ENCODE measurements at places on chromosomes 16 and 17.
A peak's percentile ranks its signal among the peaks of the same experiment; 100 is the strongest.

DNA sequence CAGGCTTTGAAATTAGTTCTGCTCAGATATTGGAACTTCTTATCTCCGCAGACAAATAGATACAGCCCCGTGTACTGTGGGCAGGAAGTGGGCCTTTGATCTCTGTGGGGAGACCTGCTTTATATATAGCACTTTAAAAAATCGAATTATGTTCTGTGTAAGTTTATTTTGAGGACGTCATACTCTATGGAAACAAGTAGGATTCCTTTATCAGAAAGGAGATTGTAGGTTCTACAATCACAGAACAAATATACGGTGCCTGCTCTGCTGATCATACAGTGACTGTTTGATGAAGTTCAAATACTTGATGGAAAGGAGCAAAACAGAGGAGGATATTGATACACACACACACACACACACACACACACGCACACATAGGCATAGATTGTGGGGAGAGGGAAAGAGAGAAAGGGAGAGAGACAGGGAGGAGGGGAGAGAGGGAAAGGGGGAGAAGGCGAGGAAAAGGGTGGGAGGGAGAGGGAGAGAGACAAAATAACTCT lies 14.7 kb upstream of the TMEM220 start:
- no peak for DNase-seq

DNA sequence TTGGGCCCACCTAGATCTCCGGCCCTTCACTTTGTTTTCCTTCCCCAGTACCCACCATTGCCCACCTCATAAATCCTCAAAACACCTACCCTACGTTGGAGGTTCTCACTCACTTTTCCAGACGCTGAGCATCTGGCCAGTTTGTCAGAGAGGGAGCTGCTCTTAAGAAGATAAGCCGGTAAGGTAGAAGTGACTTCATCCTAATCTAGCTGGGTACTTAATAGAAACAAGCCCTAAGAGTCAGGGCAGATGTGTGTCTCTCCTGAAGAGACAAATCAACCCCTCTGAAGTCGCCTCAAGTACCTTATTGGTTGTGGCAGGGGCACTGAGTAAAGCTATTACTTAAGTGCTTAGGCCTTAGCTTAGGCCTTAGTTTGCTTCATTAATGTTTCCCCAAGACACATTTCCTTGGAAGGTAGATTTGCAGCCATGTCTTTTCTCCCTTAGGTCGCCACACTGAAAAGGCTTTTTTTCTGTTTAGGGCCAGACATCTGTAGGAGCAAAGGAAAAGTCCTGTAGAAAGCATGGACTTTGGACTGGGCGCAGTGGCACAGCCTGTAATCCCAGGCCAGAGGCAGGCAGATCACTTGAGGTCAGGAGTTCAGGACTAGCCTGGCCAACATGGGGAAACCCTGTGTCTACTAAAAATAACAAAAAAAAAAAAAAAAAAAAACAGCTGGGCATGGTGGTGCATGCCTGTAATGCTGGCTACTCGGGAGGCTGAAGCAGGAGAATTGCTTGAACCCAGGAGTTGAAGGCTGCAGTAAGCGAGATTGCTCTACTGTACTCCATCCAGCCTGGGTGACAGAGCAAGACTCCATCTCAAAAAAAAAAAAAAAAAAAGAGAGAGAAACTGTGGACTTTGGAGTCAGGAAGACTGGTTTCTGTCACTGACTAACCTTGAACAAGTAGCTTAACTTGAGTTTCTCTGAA lies 1.0 kb downstream of the TACO1 start:
- peak; percentile 49 for DNase-seq

DNA sequence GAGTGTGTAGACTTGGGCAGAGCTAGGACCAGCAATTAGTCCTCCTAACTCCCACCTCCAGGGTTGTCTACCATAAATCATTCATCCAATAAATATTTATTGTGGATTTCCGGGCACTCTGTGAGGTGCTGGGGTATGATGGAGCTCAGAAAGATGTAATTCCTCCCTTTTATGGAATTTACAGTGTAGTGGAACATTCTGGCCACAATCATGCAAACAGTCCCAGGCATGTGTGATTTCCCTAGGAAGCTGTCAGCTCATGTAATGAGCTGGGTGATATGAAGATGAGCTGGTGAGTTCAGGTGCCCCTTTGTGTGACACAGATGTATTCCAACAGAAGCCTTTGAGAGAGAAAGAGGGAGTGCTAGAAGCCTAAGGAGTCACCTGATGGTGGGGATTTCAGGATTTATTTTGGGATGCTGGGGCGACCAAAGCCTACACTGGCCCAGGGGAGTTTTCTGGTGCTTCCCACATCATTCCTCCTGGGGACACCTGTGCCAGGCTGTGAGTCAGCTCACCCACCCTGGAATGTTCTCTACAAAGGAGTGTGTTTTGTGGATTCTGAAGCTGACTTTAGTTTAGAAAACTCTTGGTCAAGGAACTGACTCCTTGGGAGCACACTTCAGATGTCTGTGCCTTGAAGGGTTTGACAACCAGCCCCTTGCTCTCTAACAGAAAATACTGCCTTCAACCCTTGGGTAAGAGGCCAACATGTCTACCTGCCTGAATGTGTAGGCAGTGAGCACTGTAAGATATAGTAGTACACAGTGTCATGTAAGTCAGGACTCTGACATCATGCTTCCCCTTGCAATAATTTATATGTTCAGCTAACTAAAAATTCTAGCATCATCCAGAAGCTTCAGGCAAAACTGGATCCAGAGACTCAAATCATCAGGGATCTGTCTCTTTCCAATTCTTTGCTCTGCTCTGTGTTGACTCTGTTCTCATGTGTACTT lies 42.9 kb downstream of the HS3ST4 start:
- DNase-seq, result no peak

GRCh38 chr16:69114346-69114975 lies 9.0 kb downstream of the HAS3 start:
- DNase-seq, result no peak

DNA sequence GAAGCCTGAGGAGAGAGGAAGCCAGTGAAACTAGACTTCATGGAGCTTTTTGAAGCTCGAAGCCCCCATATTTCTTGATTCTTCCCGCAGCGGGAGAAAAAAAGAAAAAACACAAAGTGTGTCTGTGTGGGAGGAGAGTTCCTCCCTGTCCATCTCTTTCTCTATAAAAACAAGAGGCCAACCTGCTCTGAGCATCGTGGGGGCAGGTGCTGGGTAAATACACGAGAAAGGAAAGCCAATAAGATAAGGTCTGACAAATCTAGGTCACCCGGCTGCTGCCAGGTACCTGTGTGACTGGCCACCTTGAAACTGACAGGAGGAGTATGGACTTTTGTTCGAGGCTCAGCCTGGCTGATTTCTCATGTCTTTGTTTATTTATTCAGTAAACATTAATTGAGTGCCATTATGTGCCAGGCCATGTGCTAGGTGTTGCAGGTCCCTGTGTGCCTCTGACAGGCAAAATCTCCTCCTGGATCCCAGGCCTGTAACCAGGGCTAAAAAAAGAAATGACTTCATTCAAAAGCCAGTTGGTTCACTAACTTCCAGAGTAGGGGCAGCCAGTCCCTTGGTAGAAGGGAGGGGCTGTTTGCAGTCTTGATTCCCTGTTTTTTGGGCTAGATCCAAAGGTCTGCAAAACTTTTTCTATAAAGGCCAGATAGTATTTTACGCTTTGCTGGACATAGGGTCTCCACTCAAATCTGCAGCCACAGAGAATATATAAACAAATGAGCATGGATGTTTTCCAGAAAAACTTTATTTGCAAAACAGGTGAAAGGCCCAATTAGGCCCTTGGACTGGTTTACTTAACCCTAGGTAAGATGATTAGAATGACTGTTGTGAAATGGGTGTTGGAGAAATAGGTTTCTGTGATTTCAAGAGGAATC lies 35.6 kb downstream of the YPEL2 start:
- DNase-seq, result no peak

- DNase-seq, result peak; percentile 92
These were observed at the start of gene CTCF for GRCh38 chr16:67562526-67562917. Gene CTCF (plus strand): TSS chr16:67562526. CDS start chr16:67610833, 48,307 bp downstream.

DNA sequence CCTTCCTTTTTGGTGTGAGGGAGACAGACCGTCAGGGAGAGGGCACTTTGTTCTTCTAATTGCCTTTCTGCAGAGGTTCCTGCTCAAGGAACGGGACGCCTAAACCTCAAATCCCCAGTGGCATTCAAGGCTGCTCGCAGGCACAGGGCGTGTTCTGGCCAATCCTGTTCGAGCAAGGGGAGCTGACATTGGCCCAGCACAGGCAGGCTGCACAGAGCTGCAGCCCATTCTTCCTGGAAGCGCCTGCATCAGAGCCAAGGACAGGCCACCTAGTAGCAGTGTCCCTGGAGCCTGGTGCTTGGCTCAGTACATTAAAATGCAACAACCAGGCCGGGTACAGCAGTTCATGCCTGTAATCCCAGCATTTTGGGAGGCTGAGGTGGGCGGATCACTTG lies 72.2 kb upstream of the CREBBP start:
- no peak for DNase-seq

DNA sequence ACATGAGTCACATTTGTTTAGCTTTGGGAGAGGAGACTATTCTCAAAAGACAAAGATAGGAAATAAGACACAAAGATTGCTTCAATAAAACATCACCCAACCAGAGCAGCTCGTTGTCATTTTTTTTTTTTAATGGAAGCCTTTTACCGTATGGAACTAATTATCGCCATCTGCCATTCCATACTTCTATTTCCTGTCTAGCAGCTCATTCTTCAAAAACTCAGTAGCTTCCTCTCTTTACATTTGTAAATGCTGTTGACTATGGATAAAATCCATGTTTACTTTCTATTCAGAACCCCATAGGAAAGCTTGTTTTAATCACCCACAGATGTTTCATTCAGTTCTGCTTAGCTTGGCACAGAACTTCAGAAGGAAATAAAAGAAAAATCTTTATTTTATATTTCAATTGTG lies 110.0 kb upstream of the PSMD7 start:
- no peak for DNase-seq

GRCh38 chr17:3512505-3513171 lies 36.8 kb downstream of the ASPA start:
- no peak for DNase-seq

DNA sequence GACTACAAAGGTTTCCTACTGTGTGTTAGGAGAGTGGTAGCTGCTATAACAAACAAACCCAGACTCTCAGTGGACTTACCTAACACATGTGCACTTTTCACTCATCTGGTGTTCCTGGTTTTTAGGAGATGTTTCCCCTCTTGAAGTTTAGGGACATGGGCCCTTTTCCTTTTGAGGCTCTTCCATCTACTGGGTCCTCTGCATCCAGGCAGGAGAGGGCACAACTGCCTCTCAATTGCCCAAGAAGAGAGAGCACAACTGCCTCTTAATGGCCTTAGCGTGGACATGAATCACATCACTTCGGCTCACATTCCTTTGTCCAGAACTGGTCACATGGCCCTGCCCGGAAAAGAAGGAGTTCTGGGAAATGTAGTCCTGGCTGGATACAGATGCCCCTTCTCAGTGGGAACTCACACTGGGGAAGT lies 9.8 kb upstream of the TNRC6C start:
- no peak for DNase-seq

- DNase-seq, result no peak
These were observed 5.9 kb downstream of the ANKFN1 start for GRCh38 chr17:56158915-56159825.

- DNase-seq, result no peak
These were observed 794 bp downstream of the SMG6 start for GRCh38 chr17:2302778-2303203.

DNA sequence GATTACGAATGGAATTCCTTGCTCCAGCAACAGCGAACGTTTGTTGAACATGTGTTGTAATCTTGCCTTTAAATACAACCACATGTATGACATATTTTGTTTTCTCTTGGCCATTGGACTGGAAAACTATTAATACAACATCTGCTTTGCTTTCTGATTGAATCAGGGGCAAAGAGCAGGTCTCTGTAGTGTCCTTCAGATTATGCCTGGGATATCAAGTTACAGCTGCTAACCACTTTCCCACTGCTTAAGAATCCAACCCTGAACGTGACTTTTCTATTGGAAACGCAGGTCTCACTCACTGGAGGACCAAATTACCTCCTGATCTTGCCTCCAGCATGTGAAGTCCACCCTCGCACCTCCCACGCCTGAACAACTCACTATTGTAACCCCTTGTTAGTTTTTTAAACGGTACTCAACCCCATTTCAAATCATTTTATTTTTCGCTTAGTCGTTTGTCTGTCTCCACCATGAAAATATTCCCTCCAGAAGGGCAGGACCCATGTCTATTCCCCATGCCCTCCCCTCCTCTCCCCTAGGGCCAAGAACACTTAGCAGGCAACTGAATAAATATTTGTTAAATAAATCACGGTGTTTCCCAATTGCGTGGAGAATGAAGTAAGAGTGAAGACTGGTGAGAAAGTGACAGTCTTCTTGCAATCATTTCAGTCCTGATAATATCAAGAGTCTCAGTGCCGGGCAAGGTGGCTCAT lies 57.4 kb upstream of the MRTFB start:
- DNase-seq, result no peak

GRCh38 chr16:86498671-86499439 lies 11.5 kb upstream of the FOXF1 start:
- no peak for DNase-seq

DNA sequence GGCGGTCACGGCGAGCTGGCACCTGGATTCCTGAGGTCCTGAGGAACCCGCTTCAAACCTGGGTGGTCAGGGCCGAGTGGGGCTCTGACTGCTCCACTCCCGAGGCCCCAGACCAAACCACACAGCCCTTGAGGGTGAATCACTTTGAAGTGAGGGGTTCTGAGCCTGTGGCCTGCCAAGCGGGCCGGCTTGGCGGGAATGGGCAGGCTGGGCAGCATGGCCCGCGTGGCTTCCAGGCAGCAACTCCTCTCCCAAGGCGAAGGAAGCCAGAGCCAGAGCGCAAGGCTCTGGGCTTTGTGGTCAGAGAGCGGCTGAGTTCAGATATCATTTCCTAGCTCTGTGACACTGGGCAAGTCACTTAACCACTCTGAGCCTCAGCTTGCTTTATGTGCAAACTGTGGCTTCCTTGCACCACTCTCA lies 42.7 kb downstream of the CMIP start:
- DNase-seq, result no peak

DNA sequence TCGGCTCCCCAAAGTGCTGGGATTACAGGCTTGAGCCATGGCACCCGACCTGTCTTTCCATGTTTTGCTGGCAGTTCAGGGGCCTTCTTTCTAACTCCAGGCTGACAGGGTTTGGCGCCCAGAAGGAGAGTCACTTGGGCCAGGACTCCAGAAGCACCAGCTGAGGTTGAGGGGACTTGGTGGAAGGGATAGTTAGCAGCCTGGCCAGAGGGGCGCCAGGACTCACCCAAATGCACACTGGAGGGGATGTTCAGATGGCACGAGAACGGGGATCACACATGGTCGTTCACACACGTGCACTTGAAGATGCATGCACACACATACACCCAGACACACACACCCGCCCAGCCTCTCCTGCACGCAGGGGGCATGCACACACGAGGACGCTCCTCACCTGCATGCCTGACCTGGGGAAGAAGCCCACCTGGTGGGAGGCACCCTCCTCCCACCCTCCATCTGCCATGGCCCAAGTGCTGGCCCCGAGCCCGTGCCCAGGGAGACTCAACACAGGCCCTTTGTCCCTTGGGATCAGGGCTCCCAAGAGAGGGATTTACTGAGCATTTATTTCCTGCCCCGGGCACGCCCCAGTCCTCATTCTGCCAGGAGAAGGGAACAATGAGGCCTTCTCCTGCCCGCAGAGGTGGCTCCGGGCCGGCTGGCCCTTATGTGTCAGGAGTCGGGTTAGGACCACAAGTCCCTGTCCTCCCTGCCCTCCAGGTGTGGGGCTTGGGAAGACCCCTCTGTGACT lies 2.3 kb upstream of the PRSS21 start:
- no peak for DNase-seq

Data from hematopoietic multipotent progenitor cell treated with erythropoietin and hydrocortisone succinate and interleukin-3 and kit ligand, for 17 days (in vitro differentiated cells).